ENCODE measurements at places on chromosomes 3 and 15.

GRCh38 chr3:159818997-159819500 lies 169.6 kb upstream of the IL12A start:
- DNase-seq = no peak

DNA sequence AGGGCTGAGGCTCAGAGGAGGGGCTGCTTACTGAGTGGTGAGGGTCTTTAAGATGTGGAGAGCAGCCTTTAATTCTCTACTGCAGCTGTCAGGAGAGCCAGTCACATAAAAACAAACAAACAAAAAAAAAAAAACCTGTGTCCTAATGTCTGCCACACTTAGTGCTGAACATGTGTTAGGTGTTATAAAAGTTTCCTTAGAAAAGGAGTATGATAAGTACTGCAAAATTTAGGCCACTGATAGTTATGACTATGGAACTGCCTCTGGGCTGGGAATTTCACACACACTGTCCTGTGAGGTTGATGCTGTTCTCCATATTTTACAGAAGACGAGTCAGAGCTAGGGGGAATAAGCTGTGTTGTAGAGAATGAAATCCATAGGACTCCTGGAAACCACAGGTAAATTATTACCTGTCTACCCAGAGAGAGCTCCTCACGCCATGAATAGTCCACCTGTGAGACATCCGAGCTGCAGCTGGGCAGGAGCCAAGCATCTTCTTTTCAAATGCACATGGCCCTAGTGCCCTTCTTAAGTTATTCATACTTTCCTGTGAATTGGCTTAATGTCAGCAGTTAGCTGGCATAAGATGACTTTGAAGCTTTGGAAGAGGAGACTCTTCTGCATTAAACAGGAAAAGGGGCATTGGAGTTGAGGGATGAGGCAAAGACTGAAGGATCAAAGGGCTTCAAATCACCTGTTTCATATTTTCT lies 34.5 kb upstream of the SKOR1 start:
- no peak for DNase-seq

DNA sequence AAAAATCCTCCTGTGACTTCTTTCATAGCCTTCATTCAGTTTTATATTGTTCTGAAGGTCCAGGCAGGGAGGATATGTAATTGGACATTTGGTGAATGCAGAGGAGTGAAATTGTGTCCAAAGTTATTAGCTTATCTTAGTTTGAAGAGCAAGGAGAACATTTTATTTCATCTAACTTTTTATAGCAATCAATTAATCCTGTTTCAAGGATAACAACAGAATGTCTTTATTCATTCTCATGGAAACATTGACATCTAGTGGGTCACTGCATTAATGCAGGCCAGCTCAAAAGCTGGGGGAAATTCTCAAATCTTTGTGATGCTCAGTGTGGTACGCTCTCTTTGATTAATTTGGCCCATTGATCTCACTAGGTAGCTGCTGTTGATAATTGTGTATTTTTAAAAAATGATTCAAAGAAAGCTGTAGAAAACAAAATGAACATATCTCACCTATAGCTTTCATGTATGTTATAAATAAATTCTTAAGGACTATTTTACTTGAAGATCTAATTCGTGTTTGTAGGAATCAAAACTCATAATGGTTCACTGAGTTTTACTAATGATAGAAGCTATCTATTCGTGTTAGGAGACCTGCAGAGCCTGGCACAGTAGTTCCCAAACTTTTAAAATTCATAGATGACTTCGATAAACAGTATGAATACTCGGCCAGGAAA lies 150.8 kb upstream of the KCNMB2 start:
- peak; percentile 83 for DNase-seq

DNA sequence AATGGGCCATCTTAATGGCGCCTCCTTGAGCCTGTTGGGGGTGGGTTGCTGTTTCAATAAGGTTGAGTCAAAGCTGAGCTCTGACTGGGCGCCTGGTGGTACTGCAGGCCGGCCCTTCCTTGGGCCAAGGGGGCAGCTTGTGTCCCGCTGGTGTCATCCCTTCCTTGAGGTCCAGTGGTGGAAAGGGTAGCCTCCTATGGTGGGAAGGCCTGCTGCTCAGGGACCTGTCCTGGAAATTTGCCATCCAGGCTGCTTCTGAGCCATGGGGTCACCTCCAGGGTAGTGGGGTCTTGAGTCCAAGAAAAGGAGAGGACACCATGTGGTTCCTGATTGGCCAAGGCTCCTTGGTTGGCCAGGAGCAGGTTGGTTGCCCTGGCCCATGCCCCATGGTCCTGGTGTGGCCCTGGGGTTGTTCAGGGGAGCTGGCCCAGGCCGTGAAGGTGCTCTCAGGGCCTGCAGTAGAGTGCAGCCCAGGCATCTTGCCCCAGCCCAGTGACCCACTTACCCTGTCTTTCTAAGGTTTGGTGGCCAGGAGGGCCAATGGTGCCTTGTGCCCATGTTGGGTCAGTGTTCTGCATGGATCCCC lies 188.7 kb downstream of the UBE3A start:
- no peak for DNase-seq

DNA sequence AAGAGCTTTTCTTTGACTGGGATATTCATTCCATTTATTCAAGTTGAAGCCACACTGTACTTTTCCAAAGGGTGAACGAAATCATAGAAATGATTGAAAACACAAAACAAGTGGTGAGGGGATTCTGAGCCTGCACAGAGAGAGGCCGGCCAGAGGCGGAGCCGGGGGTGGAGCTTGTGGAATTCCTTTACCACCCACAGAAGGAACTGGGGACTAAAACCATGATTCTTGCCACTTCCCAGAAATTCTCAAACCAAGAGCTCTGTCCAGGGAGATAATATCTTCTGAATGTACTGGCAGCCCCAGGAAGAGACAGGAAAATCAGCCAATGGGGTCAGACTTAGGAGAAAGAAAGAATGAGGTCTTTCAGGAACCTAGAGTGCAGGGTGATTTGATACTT lies 20.8 kb downstream of the FBN1 start:
- DNase-seq = no peak

DNA sequence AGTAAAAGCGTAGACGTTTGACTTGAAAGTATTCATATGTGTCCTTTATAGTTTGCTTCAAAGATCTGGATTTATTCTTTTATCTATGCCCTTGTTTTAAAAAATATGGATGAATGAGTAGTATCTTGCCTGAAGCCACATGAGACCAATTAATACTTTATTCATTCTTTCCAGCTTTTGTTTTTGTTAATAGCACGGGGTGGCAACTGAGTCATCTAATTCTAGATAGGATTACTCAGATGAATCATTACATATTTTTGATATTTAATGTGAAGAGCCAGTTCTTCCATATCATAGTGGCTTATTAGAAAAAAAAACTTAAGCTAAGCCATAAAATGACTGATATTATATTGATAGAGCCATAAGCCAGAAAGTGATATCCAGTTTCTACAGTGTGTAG lies 121.9 kb downstream of the BBX start:
- DNase-seq = no peak

- DNase-seq = peak; percentile 79
These were observed 69.7 kb upstream of the MME start for GRCh38 chr3:155010416-155010815.

DNA sequence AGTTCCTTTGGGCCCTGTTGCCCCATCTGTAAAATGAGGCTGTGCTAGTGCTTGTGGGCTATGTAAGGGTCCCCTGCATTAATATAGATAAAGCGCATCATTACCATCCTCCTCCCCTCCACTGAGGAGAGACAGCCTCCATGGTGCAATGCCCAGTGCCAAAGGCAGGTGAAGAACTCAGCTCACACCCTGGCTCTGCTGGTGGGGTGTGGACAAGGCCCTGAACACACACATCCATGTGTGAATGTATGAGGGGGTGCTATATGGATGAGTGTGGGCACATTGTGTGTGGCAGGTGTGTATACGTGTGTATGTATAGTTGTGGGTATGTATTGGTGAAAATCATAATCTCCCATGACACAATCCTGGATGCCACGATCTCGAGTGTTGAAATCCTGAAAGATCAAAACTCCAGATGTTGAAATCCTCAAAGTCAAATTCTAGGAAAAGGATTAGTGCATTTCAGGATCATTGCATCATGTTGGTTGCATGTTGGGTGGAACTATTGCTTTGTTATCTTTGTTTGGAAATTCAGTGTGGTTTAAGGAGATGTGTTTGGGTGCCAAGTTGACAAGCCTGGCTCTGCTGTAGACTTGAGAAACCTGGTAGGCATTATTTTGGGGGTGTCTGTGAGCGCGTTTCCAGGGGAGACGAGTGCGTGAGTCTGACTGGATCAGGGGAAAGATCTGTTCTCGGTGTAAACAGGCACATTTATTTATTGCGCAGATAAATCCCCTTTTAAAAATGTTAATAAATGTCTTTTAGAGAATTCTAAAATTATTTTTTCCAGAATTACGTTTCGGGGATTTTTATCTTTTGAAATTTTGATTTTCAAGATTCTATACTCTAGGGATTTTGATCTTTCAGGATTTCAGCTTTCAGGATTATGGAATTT lies 42.0 kb upstream of the SEC61A1 start:
- DNase-seq = no peak

- DNase-seq = no peak
These were observed 33.2 kb downstream of the TUBGCP4 start for GRCh38 chr15:43404130-43404529.

DNA sequence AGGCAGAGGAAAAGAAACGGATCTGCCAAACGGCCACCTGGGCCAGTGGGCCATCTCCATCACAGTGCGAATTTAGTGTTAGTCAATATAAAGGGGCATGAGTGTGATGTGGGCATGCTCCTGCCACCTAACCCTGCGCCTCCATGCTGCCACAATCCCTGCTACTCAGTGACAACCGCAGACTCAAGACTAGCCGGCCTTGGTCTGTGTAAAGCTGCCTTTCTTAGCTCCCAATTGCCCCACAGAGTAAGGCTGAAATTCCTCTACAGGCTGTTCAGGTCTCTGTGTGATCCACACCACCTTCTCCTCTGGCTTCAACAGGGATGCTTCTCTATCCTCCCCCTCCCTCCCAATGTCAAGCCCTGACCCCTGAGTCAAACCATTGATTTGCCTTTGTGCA lies 269.7 kb downstream of the XXYLT1 start:
- no peak for DNase-seq

GRCh38 chr3:108420926-108421325 lies 89.5 kb downstream of the MYH15 start:
- DNase-seq = no peak

GRCh38 chr3:3200632-3201212 lies 21.2 kb upstream of the CRBN start:
- DNase-seq = peak; percentile 80

GRCh38 chr3:57545636-57546268 lies 1.6 kb upstream of the DNAH12 start:
- no peak for DNase-seq

- no peak for DNase-seq
These were observed 29.3 kb downstream of the PPP2R3A start for GRCh38 chr3:135994708-135995337.

- no peak for DNase-seq
These were observed 249.2 kb downstream of the SUCLG2 start for GRCh38 chr3:67405193-67405592.

- no peak for DNase-seq
These were observed 40.2 kb downstream of the SUMF1 start for GRCh38 chr3:4426782-4427344.

GRCh38 chr3:193680220-193680619 lies 87.2 kb downstream of the OPA1 start:
- DNase-seq = no peak

DNA sequence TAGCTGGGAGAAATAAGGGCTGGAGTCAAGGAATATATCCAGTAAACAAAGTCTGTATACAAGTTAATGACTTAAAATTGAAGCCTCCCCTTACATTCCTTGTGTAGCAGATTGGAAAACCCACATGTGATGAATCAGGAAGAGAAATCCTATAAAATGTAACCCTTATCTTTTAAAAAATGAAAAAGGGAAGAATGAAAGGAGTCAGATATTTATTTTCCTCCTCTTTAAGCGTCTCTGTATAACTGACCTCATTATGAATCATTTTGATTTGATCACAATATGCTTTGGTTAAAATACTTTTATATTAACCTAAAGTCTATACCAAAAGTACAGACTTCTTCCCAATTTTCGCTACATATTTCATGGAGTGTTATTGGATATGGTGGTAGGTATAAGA lies 316.3 kb upstream of the STAC start:
- DNase-seq = no peak

- DNase-seq = no peak
These were observed 377.3 kb downstream of the PDCD6IP start for GRCh38 chr3:34175636-34176176.

DNA sequence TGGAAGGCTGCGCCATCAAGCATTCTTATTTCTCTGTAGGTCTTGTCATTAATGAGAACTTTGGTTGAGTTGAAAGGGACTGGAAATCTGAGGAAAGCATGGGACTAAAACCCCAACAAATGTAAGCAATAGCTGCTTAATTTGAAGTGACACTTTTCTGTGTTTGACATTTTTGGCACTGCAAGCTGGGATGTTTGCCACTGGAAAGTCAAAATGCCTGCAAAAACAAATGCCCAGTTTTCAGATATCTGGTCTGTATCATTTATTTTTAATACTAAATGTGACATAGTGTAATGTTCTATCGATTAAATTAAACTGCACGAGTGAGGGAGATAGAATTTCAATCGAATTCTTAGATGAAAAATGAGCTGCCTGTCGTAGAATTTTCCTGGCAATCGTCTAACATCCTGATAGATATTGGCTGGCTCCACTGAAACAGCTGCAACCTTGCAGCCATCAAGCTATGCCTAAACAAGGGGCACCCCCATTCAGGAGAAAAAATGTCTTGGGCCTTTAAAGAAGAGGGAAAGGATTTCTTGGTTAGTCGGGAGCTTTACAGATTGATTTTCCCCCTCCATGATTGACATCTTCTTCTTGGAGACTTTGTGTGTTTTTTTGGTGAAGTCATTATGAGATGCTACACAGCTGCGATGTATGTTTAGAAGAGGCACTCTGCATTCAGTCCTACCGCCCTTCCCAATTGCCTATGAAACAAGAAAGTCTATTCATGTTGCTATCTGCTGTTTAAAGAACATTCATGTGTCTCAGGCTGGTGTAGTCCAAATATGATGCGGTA lies 316.7 kb upstream of the TBL1XR1 start:
- DNase-seq = no peak

- DNase-seq = no peak
These were observed 908.4 kb downstream of the EPHA3 start for GRCh38 chr3:90015688-90016356.

- DNase-seq = no peak
These were observed 396.5 kb downstream of the FHIT start for GRCh38 chr3:60854791-60855190.

- no peak for DNase-seq
These were observed 726.0 kb upstream of the CFAP20DC start for GRCh38 chr3:59775761-59776325.

Data from cerebellar cortex (tissue), 1 donor.